ENCODE measurements at places on chromosomes 11 and 22.

GRCh38 chr22:46851941-46852340 is 89.5 kb downstream of the TBC1D22A start:
- no peak for DNase-seq

DNA sequence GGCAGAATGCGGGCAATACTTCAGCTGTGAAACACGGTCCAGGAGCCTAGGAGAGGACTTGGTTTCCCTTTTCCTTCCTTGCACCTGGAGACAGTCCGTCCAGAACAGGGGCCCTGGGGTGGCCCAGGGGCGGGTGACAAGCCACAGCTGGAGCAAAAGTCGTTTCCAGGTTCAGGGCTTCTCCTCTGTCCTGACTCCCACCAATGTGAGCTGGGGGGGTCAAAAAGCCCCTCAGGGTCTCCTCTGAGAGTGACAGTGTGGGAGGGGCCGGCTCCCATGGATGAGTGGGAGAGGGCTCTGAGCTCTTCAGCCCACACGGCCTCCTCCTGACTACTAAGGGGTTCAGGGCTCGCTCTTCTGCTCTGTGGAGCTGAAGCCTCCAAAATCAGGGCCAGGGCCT is 20.1 kb upstream of the ARFGAP3 start:
- no peak for DNase-seq

DNA sequence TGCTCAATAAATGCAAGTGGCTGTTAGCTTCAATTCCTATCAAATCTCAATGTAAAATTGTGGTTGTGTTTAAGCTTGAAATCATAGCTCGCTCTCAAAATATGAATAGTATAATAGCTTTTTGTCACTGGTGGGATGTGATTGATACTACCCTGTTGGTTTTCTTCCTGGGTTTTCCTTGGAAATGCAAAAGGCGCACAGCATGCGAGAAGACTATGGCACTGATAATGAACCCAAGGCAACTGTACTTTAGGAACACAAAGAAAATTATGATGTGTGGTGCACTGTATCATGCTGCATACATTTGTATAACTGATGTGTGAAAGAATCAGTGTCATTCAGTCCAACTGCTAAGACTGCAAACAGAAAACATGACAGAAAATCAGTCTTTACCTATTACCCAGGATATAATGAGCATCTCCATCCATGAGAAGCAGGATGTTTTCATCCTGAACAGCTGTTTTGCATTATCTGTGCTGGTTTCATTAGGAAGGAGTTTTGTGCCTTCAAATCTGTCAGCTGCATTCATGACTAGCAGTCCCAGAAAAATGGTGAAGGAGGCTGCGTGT is 101.2 kb downstream of the TRPC6 start:
- no peak for DNase-seq

DNA sequence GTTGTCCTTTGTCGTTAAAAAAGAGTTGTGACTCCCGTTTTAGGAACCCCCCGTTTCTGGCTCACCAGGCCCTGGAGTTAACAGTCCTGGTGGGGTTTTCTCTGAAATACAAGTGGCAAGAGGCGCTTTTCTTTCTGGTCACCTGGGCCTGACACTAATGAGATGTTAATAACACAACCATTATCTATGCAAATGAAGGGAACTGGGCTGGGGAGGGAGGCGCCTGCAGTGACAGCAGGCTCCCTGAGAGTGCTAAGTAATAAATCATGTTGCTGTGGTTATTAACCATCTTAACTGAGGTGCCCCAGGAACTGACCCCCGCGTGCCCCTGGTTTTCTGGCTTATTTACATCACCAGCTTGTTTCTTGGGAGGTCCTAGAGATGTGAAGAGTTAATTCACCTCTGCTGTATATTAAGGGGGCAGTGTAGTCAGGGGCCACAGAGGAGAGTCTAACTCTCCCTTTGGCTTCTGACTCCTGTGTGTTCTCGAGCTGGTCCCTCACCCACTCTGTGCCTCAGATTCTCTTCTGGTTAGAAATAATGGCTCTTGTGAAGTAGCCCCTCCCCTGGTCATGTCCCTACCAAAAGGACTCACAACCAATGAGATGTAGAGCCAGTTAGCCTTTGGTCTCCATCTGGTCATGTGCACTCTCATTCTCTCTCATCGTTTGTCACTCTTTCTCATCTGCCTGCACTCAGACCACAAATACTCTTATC is 276.6 kb upstream of the CADM1 start:
- no peak for DNase-seq

GRCh38 chr22:24878969-24879368 is 67.5 kb downstream of the LHFPL7 start:
- DNase-seq, result no peak

GRCh38 chr11:64787526-64788320 is 9.4 kb upstream of the SF1 start:
- DNase-seq, result peak; percentile 78

DNA sequence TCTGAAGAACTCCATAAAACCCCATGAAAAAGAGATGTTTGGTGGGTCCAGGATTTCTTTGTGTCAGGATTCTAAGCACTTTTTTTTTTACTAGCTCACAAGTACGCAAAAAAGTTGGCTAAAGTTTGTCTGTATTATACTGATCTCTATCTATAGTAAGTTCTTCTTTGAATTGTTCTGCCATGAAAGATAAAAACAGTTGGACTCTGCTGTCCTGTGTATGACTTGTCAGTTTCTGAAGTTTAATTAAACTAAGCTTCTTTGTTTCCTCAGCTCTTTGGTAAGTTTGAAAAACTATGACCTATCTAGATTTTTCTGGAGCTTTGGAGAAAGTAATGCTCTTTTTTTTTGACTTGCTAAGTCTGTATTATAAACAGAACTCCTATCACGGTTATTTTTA is 812.2 kb upstream of the LUZP2 start:
- DNase-seq, result no peak

- DNase-seq, result peak; percentile 91
Measured at GRCh38 chr22:43127166-43127908, 15.9 kb downstream of the MCAT start.

DNA sequence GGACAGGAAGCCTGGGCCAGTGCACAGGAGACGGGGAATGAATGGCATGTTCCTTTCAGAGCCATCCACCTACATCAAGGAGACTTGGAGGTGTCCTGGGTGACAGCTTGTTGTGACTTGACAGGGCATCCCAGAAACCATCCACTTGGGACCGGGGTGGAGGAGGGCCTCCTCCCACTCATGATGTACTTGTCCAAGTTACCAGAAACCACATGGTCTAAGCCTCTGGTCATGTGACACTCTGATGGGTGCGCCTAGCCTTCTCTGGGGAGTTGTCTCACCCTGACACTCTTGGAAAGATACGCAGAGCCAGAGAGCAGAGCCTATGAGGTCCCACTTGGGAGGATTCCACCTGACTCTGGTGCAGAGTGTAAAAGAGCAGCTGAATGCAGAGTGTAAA is 21.6 kb upstream of the FXYD6 start:
- no peak for DNase-seq

DNA sequence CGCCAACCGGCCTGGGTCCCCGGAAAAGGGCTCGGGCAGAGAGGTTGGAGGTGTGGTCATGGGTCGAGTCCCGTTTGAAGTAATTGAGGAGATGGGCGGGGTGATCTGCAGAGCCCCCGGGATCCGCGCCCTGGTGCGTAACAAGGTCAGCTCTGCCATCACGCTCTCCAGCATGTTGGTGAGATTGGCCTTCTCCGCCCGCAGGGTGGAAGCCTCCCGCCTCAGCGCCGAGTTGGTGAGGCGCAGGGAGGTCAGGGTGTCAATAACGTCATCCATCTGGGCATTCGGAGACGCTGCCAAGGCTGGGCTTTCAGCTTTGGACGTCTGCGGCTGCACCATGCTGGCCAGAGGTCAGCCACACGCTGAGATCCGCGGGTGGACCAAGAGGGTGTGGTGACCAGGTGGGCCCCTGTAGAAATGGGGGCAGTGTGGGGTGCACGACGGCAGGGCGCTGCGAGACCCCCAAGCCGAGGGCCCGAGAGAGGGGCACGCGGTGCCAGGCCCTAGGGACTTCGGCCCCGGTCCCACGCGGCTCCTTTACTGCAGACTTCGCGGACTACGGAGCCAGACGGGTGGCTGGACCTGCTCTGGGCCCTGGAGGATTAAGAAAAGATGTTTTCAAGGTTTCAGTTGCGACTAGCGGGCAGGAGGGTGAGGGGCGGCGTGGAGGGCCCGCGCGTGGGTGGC is 672 bp downstream of the RTL6 start:
- DNase-seq, result peak; percentile 12

DNA sequence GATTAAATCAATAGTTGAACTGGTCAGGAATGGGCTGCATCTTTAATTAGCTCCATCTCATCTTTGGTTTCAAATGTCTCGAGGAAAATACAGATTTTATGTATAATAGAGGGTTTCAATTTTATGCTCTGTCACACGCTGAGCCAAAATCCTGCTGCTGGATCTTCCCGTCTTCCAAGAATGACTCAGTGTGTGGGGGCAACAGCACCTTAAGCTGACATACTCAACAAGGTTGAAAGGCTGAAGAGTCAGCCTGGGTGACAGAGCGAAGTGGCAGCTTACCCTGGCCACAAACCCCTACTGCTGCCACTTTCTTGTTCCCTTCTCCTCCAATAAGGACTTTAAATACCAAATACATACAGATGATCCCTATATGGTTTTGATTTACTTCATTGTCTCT is 9.0 kb upstream of the PCF11 start:
- DNase-seq, result no peak

- no peak for DNase-seq
Measured at GRCh38 chr22:38448945-38449745, 5.9 kb downstream of the KCNJ4 start.

- no peak for DNase-seq
Measured at GRCh38 chr22:36134182-36134581, 26.4 kb downstream of the APOL3 start.

DNA sequence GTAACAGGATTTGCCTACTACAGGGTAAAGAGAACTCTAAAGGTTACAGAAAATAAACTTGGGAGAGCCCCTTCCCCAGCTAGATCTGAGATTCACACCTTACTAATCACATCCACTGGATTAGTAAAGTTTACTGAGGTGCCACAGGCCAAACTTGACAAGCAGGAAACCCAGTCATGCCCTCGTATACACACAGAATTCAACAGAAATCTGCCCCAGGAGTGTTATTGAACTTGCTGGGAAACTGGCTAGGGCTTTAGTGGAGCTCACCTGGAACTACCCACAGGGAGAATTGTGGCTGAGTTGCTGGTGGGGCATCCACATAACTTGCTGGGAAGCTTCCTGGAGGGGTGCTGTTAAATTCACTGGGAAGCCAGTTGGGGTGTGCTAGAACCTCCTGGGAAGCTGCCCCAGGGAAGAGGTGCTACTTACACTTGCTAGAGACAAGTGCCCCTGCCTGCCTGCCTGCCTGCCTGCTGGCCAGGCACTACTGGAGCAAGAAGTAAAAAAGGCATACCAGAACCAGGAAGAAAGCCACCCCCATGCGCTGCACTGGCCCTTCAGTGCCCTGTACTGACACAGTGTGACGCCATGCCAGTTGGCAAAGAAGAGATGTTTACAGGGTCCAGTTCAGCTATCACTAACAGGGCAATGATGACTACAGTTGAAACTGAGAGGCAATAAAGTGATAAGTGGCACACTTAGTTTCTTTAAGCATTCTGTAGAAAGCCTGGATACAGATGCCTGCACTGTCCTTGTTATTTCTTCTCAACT is 106.5 kb downstream of the ALX4 start:
- peak; percentile 43 for DNase-seq

DNA sequence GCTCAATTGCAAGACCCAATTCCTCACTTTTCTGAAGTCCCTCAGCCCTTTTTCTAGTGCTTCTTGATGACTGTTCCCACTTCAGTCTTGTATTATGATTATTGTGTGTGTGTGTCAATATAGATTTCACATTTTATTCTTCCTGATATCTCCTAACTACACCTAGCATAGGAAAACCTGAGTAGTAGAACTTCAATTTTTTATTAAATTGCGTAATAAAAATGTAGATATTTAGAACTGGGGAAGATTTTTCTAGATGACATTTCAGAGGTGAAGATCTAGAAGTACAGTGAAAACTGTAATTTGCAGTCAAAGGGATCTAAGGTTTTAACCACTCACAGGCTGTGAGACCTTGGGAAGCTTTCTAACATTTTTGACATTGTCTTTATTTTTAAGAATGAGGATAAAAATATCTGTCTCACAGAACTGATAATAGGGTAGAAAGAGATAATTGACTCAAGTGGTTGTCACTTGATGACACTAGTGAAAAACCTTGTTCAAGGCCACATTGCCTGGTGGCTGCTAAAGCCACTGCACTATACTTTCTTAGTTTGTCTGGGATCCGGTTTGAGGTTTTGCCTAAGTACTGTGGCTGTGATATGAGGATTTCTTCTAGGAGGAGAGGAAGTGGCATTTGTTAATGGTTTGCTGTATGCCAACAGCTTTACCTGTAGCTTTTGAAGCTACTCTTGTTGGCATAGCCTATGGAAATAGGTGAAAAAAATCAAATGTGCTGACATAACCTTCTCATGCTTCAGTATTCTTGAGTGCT is 32.2 kb upstream of the SESN3 start:
- no peak for DNase-seq

GRCh38 chr11:7430496-7430895 is 54.8 kb upstream of the OLFML1 start:
- no peak for DNase-seq

GRCh38 chr11:69366591-69366990 is 72.6 kb downstream of the MYEOV start:
- no peak for DNase-seq

DNA sequence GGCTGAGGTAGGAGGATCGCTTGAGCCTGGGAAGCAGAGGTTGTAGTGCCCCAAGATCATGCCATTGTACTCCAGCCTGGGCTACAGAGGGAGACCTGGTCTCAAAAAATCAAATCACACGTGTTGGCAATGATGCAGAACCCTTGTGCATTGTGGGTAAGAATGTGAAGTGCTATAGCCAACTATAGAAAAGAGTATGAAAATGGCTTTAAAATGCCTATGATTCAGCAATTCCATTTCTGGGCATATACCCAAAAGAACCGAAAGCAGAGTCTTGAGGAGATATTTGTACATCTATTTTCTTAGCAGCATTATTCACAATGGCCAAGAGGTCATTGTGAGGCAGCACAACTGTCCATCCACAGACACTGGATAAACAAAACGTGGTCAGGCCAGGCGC is 2.6 kb upstream of the FADS3 start:
- no peak for DNase-seq

DNA sequence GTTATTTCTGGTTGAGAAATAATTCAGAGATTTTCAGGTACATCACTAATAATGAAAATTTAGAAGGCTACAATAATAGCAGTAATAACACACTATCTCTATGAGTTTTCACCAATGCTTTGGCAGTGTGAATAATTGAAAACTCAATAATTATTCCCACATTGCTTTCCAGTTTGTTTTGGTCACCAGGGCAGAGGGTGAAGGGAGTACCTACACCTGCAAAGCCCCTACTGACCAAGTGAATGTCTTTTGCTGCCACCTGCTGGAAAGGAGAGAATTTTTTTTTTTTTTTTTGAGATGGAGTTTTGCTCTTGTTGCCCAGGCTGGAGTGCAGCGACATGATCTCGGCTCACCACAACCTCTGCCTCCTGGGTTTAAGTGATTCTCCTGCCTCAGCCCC is 3.2 kb downstream of the NELL1 start:
- DNase-seq, result peak; percentile 16

GRCh38 chr11:87039371-87039770 is 1.6 kb downstream of the TMEM135 start:
- no peak for DNase-seq

GRCh38 chr11:36311926-36312595 is 16.0 kb downstream of the PRR5L start:
- DNase-seq, result no peak
